Activated T-cell treated with anti-CD3 and anti-CD28 coated beads for 1 hour (primary cell): ENCODE measurements at places on chromosomes 2 and 18.

DNA sequence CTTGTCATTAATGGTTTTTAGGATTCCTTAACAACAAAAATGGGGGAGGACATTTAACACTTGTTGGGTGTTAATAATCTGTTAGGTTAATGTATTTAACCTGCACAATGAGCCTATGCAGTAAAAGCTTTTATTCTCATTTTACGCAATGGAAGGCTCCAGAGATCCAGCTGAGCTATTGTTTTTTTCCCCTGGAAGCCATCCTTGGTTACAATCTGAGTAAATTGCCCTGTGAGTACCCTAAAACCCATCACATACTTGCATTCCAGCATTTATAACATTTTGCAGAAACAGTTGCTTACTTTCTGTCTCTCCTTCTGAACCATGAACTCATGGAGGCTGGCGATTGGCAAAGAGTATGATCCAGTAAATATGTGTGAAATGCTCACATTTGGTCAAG, 30.2 kb upstream of the DOCK10 start:
- no peak for DNase-seq

GRCh38 chr18:12656605-12656937, 1.3 kb downstream of the SPIRE1 start:
- DNase-seq = no peak

GRCh38 chr18:49365346-49365745, 95.1 kb downstream of the DYM start:
- no peak for DNase-seq

- DNase-seq = no peak
Observed at GRCh38 chr18:4430836-4431235, 24.3 kb downstream of the DLGAP1 start.

- no peak for DNase-seq
Observed at GRCh38 chr2:225008935-225009334, 33.3 kb downstream of the DOCK10 start.

- peak; percentile 67 for DNase-seq
Observed at GRCh38 chr18:51151568-51152511, 45.6 kb downstream of the MEX3C start.

DNA sequence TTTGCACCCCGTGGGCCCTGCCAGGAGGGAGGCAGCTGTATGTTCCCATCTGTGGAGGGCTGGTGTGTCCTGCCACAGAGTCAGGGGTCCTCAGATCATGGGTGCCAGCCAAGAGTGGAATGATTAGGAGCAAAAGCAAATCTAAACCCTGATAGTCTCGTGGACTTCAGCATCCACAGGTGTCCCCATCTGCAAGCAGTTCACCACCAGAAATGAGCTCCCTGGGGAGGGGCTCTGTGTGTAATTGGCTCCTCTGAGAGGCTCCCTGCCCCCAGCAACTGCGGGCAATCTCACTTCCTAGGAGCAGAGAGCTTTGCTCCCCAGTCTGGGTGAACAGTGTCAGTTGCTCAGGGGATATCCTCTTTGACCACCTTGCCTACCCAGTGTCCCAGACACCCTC, 78.1 kb downstream of the HNRNPLL start:
- DNase-seq = no peak

GRCh38 chr2:23900541-23901322, 26.2 kb downstream of the ATAD2B start:
- DNase-seq = no peak

DNA sequence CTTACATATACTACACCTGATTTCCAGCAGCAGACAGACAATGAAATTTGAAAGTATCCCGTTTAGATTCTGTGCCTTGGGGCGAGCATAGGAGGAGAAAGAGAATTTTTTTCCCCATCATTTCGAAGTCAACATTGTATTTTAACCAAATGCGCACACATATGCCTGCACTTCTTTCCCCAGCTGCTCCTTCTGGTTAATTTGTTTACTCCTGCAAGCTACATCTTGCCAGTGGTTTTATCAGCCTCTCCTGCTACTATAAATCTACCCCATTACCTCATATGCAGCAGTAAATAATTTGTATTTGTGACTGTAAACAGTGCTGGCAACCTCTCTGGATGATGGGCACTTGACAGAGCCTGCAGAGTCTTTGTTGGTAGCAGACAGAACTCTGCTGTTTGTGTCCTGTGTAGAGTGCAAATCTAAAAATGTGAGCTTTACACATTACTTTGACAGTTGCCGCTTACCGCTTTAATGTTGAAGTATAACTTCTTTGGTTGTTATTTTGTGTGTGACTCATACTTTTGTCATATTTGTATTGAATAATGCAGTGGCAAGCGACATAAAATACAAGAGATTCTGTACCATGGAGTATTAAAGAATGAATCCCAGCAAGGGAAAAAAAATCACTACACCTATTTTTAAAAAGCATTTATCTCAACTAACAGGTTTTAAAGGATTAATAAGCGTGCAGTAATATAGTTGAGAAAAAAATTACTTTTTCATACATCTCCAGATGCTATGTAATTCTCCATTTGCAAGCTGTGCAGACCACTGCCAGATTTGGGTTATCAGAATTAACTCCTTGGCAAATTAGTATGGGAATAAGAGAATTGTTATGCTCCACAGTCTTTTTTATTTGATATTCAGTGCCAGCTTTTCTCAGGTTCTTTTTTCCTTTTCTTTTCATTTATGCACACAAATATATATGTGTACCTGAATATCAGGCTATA, 536.8 kb downstream of the XIRP2 start:
- no peak for DNase-seq

GRCh38 chr2:178163395-178163794, 30.9 kb upstream of the OSBPL6 start:
- no peak for DNase-seq

DNA sequence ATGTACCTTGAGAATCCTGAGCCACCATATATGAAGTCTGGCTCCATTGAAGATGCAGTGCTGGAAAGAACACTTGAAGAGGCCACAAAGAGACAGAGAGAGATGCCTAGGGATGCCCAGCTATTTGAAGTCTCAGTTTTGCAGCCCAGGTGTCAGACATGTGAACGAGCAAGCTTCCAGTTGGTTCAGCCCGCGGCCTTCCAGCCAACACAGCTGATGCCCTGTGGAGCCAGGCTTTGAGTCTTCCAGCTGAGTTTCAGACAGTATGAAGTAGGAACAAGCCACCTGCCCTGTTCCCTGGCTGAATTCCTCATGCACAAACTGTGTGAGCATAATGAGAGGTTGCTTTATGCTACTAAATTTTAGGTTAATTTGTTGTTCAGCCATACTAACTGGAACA, 108.8 kb downstream of the SPHKAP start:
- no peak for DNase-seq

GRCh38 chr18:28767727-28768211, 590.8 kb upstream of the CDH2 start:
- no peak for DNase-seq

GRCh38 chr2:49167131-49167530, 12.8 kb upstream of the FSHR start:
- DNase-seq = no peak

GRCh38 chr2:102184568-102184967, 2.3 kb upstream of the IL1RL2 start:
- no peak for DNase-seq

GRCh38 chr2:85066006-85066740, 67.0 kb upstream of the TCF7L1 start:
- DNase-seq = no peak

- no peak for DNase-seq
Observed at GRCh38 chr2:237180987-237181386, 95.3 kb downstream of the COPS8 start.

- DNase-seq = no peak
Observed at GRCh38 chr2:156719036-156719435, 282.9 kb downstream of the GPD2 start.

DNA sequence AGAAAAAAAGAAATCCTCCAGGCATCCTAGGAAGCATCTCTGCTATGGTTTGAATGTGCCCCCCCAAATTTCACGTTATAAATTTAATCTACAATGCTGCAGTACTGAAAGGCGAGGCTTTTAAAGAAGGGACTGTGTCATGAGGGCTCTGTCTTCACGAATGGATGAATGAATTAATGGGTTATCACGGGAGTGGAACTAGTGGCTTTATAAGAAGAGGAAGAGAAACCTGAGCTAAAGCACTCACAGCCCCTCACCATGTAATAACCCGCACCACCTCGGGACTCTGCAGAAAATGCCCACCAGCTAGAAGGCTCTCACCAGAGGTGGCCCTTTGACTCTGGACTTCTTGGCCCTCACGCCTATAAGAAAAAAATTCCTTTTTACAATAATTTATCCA, 27.6 kb downstream of the RNU4ATAC start:
- DNase-seq = no peak

DNA sequence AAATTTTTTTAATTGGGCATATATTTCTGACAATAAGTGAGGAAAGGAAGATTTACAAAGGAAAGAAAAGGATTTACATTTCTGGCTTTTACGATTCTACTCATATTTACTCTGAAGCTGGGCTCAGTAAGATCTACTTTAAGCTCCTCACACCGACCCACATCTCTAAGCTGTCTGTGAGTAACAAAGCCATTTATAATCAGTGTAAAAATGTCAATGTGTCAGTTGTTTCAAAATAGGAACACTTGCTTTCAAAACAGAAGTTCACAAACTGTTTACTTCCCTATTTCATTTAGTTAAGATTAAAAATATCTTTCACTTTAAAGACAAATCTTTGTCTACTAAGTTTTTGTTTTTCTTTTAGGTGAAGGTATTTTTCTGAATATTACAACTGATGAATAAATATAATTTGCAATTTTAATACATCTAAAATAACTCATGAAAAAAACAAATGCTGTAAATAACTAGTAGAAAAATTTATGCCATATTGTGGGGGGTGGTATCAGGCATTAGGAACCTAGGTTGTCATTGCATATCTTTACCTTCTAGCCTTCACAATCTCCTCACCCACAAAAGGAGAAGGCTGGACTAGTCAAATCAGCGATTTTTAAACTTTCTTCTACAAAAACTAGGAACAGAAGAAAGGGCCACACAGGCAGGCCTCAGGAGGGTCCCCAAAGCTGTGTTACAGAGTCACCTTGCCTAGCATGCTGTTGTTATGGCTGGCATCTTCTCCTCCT, 64.5 kb downstream of the TMEM131 start:
- DNase-seq = no peak

GRCh38 chr18:78664048-78664447, 315.6 kb upstream of the SALL3 start:
- no peak for DNase-seq

DNA sequence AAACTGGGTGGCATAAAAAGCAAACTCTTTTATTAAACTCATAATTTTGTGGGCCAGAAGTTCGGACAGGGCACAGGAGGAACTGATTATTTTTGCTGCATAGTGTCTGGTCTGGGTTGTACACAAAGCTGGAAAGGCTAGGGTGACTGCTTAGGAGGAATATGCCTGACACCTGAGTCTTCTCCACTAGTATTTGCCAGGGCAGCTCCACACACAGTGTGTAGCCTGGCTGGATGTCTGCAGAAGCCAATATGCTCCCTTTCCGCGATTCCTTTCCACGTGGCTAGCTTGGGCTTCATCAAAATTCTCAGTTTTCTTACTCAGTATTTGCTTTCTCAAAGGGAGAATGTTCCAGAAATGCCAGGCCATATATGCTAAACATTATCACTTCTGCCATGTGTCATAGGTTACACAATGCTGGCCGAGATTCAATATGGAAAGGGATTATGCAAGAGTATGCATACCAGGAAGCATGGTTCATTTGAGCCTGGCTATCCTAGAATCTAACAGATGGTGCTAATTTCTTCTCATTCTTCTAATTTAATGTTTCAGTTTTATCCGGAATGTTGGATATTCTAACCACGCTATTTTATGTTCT, 142.7 kb upstream of the DOK6 start:
- no peak for DNase-seq

DNA sequence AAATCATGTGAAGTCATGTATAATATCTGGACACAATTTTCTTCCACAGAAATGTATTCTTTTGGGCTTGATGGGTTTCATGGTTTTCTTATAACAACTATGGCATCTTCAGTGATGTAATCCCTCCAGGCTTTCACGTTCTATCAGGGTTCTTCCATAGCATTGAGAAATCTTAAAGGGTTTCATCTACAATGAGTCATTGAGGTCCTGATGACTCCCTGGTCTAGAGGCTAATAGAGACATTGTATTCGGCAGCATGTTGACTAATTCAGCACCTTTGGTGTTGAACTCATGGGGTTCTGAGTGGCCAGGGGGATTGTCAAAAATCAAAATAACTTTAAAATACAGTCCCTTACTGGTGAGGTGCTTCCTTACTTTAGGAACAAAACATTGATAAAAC, 614.0 kb upstream of the CRIM1 start:
- DNase-seq = no peak

GRCh38 chr2:45684756-45685155, 33.3 kb downstream of the PRKCE start:
- DNase-seq = no peak

GRCh38 chr18:5772306-5773105, 122.8 kb downstream of the TMEM200C start:
- no peak for DNase-seq

DNA sequence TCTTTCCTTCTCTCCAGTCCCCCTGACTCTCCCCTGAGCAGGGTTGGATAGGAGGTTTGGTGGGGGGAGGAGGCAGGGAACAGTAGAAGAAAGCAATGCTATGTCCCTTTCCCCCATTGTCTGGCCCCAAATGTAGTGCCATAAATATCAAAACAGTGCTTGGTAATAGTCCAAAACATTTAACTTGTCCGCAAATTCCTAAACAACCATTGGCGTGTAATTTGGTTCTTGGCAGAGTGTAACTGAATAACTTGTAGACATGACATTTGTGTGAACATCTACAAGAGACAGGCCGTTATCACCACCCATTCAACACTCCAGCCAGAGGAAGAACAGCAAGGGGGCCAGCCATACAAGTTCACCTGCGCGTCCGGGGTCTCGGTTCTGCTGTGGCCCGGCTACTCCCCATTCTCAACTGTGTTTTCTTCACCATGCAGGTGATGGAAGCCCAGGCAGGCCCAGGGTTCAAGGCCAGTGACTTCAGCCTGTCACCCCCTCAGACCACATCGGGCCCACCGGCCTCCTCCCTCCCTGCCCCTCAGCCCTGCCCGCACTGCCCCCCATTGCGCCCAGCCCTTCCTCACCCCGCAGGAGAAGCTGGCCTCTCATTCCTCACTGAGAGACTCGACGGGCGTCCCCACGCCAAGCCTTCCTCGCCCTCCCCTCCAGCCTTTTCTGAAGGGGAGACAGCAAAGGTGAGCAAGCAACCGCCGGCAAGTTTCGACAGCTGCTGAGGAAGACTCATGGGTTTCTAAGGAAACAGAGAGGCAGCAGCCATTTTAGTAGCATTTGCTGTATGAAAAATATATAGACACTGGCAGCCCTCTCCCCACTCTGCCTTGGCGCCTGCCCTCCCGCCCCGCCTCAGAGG, 699 bp upstream of the RAPGEF4 start:
- no peak for DNase-seq

GRCh38 chr18:25449046-25449445, 97.1 kb upstream of the ZNF521 start:
- DNase-seq = no peak

GRCh38 chr2:58289029-58289428, 47.9 kb upstream of the FANCL start:
- DNase-seq = no peak

- no peak for DNase-seq
Observed at GRCh38 chr2:238636269-238637073, 209.7 kb downstream of the ASB1 start.

GRCh38 chr2:222248256-222248655, 50.5 kb downstream of the PAX3 start:
- DNase-seq = no peak

GRCh38 chr2:217625557-217626169, 377.1 kb downstream of the TNS1 start:
- DNase-seq = no peak
